PC-3 (cell line): ENCODE measurements at places on chromosomes 11 and 22. TPM values are rescaled to one million over a fixed set of nuclear protein-coding genes. Genes with fewer than 3 reads are reported as not detected.

CRYBB1 gene
- total RNA-seq: not detected in 2 replicates

GGTLC2 gene
- total RNA-seq: not detected in 2 replicates

DEUP1 gene
- total RNA-seq: 0.26 TPM in 1 of 2 replicates, not detected in the other

ARVCF gene
- 19.7 and 20.0 TPM in 2 replicates for total RNA-seq

SPDYC gene
- not detected in 2 replicates for total RNA-seq

RNF121 gene
- total RNA-seq: 37.3 and 40.2 TPM in 2 replicates

GAL3ST3 gene
- total RNA-seq: not detected in 2 replicates

B3GAT3 gene
- 65.8 and 76.3 TPM in 2 replicates for total RNA-seq

CARD10 gene
- total RNA-seq: 20.7 and 26.3 TPM in 2 replicates

RPS19BP1 gene
- total RNA-seq: 253 and 320 TPM in 2 replicates

UPK3A gene
- 1.1 TPM in 1 of 2 replicates, not detected in the other for total RNA-seq

OR8J3 gene
- not detected in 2 replicates for total RNA-seq

IL10RA gene
- total RNA-seq: not detected in 2 replicates

SAA1 gene
- not detected in 2 replicates for total RNA-seq

PGA4 gene
- not detected in 2 replicates for total RNA-seq

ADM gene
- 68.0 and 82.5 TPM in 2 replicates for total RNA-seq

PLAAT5 gene
- not detected in 2 replicates for total RNA-seq

SCGB1C1 gene
- total RNA-seq: not detected in 2 replicates

TNRC6B gene
- 15.1 and 21.3 TPM in 2 replicates for total RNA-seq

SCGB2A2 gene
- total RNA-seq: not detected in 2 replicates

MISFA gene
- total RNA-seq: 0.36 TPM in 1 of 2 replicates, not detected in the other

FAM227A gene
- 1.2 and 2.2 TPM in 2 replicates for total RNA-seq

CDON gene
- total RNA-seq: 4.4 and 10.1 TPM in 2 replicates

NOX4 gene
- total RNA-seq: not detected in 2 replicates

P2RY2 gene
- 54.8 and 72.9 TPM in 2 replicates for total RNA-seq

VSIG10L2 gene
- total RNA-seq: not detected in 2 replicates

WT1 gene
- total RNA-seq: 8.5 and 9.1 TPM in 2 replicates

C11orf42 gene
- not detected in 2 replicates for total RNA-seq
